ENCODE measurements at places on chromosomes 2 and 18. TPM values are rescaled to one million over a fixed set of nuclear protein-coding genes. Genes with fewer than 3 reads are reported as not detected.

- DNase-seq: no peak
Measured at GRCh38 chr2:31526946-31527732, 53.6 kb downstream of the SRD5A2 start.

- DNase-seq: no peak
Measured at GRCh38 chr2:88614497-88615157, 12.6 kb downstream of the EIF2AK3 start.

DNA sequence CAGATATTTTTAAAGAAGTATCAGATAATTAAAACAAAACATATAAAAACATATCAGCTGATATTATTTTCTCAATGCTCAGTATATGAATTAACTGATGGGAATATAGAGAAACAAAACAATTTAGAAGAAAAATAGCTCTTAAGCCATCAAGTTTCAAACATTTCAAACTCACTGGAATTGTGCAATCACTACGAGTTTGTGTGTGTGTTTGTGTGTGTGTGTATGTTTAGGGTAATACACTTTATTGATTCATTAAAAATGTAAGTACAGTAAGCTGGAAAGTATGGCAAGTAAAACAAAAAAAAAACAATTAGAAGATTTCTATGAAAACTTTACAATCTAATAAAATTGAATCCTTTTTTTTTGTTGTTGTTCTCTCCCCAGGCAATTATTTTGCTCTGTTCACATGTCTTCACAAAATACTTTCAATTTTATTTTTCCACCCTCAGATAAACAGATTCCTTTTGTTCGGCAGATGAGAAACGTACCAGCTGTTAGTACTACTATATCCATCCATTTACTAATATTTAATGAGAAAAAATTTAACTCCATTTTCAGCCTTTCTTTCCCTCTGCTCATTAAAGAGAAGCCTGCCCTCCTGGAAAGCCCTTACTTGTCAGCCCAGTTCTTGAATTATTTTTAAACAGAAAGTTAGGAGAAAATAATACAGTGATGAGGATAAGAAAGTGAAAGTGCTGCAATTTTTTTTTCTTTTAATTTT, 87.6 kb downstream of the SLC8A1 start:
- no peak for DNase-seq

- no peak for DNase-seq
Measured at GRCh38 chr2:211447548-211447947, 891.1 kb downstream of the CPS1 start.

GRCh38 chr2:113768770-113769169, 12.3 kb upstream of the SLC35F5 start:
- DNase-seq: no peak

GRCh38 chr2:170714381-170715061, 616 bp upstream of the SP5 start:
- no peak for DNase-seq

- no peak for DNase-seq
Measured at GRCh38 chr2:58922245-58922644, 681.1 kb upstream of the FANCL start.

GRCh38 chr2:25933622-25934021, 48.7 kb downstream of the KIF3C start:
- DNase-seq: no peak

- no peak for DNase-seq
Measured at GRCh38 chr2:141707486-141707885, 423.3 kb downstream of the LRP1B start.

DNA sequence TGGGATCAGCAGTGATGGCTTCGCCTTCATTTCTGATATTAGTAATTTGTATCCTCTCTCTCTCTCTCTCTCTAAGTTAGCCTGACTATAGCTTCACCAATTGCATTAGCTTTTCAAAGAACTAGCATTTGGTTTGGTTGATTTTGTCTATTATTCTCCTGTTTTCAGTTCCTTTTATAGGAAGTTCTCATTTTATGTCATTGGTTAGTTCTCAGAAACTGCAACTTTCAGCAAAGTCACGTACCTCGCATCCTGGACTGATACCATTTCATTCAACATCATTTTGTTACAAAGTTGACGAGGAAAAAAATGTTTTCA, 450.8 kb downstream of the EIPR1 start:
- DNase-seq: no peak

GRCh38 chr2:86274918-86275275, 62.5 kb downstream of the REEP1 start:
- no peak for DNase-seq

DNA sequence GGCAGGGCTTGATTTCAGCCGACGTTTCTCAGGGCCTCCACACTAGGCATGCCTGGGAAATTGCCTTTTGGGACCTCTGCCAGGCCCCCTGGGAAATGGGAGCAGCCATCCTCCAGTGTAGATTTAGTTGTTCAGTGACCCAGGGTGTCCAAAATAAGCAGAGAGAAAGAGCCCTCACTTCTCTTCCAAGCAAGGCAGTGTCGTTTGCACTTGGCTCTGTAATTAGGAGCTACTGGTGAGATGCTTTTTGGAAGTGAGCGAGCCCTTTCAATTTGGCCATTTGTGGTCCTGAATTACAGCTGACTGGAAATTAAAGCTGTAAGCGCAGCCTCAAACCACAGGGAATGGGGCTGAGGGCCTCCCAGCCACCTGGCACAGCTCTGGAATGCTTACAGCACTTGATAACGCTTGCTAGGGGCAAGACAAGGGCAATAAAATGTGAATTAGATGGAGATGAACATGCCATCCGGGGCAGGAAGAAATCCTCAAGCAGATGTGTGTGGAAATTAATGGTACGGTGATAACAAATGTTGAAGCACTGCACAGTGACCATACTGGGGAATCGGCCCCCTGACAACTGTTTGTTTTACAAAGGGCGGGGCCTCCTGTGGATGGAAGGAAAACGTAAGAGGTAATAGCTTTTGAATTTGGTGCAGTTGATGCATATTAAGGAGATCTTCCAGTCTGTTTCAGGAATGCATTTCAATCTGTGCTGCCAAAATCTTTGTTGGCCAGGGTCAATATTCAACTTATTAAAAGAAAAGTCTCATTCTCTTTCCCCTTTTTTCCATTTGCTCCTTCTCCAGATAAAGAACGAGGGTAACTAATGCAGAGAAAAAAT, 173.1 kb downstream of the UXS1 start:
- DNase-seq: no peak

DNA sequence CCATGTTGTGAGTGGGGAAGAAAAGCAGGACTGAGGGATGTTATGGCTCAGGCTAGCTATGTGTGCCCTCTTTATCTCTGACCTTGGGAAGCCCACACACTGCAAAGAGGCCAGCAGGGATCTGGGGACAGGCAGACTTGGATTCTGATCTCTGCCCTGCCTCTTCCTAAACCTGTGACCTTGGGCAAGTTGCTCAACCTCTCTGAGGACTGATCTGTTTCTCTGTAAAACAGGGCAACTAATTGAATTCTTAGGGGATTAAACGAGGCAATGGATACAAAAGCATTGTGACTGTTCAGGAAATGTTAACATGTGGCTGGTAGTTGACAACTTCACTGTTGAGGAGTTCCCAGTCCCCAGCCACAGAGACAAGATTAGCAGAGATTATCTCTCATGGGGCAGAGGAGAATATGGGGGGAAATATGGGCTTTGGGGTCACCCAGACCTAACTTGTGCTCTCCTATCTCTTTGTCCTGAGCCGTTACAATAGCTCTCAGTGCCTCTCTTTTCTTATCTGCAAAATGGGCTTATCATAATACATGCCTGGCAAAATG, 184.7 kb upstream of the GLI2 start:
- no peak for DNase-seq

DNA sequence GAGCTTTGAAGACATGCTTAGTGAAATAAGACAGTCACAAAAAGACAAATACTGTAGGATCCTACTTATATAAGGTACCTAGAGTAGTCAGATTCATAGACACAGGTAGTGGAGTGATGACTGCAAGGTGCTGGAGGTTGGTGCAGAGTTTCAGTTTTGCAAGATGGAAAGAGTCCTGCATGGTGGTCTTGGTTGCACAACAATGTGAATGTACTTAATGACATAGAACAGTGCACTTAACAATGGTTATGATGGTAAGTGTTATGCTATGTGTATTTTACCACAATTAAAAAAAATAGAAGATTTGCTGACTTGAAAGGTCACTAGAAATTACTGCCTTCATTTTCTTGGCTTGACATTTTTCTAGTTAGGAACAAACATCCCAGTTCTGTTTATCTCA, 9.5 kb downstream of the CERS6 start:
- no peak for DNase-seq

- DNase-seq: no peak
Measured at GRCh38 chr18:31819106-31819924, 58.6 kb upstream of the SLC25A52 start.

DNA sequence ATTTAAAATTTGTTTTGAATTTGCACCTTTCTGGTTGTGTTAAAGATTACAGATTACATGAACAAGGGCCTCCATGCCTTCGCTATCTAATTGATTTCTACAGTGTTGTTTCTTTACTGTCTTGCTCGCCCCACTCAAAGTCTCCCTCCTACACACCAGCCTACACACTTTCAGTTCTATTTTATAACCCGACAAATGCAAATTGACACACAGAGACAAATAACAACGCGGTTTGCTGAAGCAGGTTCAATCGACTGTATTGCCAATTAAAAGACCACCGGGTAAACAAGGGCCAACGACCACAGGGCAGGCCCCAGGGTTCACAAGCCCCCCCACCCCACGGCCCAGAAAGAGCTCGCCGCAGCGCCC, 869 bp downstream of the STARD7 start:
- DNase-seq: no peak

- DNase-seq: no peak
Measured at GRCh38 chr2:102075479-102075878, 67.1 kb upstream of the IL1R1 start.

DNA sequence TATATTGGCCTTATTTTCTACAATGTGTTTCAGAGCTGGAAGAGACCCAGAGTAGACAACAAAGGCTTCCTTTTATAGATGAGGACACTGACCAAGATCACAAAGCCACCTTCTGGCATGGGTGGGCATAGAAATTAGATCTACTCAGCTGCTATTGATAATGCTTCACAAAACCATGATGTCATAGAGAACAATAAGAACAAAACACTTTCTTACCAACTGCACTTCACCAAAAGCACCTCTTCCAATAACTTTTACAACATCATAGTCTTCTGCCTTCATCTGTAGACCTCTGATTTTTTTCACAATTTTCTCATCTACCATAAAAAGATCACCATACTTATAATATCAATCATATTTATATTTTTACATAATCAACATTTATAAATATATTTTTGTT, 58.1 kb downstream of the ROCK2 start:
- no peak for DNase-seq

DNA sequence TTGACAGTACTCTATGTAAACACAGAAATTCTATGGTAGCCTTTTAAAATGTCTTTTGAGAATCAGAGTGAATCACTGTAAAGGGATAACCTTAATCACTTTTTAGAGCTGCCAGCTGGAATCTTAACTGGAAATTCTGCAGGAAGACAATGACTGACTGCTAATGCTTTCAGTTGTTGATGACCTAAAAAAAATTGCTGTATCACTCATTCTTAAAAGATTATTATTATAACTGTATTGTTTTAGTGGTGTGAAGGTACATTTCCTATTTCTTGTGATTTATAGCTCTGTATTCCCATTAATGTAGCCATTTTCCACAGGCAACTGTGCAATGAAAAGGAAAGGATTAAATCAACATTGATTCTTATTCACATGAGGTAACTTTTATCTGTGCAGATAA, 260.5 kb downstream of the CALCRL start:
- no peak for DNase-seq

GRCh38 chr2:10665833-10666232, 23.9 kb downstream of the NOL10 start:
- no peak for DNase-seq

DNA sequence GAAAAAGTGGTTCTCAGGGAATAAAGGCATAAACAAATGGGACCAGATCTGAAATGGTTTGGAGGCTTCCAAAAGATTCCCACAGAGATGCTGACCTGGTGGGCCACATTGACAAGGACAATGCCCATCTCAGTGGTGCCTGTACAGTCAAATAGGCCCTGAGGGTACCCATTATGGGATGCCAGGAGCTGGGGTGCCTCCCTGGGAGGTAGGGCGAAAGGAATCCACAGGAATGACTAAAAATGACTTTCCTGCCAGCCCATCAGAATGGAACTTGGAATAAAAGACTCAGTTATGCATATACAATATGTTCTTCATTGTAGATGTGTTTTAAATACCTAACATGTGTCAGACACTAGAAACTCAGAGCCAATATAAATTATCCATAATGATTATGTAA, 248.5 kb downstream of the RNF144A start:
- no peak for DNase-seq

- no peak for DNase-seq
Measured at GRCh38 chr2:215455958-215456357, 20.1 kb upstream of the FN1 start.

DNA sequence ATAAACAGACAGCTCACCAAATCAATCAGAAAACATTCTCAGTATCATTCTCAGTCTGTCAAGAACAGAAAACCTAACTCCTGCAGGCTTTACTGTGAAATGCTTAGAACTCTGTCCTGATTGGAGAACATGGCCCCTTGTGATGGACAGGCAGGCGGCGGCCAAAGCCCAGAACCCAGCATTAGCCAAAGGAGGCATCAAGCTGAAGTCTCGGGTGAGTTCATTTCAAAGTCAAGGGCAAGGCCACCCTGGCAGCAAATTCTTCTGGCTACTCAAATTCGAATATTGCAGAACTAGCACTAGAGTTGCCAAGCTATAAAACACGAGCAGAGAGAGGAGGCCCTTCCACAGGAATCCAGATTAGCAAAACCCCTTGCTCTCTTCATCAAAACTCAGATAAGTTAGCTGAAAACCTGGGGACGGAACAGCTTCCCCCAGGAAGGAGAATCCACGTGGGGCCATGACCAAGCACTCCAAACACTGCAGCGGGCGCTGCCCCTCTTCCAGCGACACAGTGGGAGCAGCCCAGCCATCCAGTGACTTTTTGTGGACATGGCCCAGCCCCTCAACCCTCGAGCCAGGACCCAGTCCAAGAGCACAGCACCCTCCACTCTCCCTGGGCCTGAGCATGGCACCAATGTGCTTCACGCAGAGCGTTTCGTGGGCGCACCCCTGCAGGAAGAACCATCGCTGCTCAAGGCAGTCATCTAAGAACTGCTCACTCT, 98.6 kb downstream of the HDAC4 start:
- DNase-seq: no peak

GRCh38 chr2:96970248-96970875, 16.0 kb downstream of the FAM178B start:
- DNase-seq: no peak

DNA sequence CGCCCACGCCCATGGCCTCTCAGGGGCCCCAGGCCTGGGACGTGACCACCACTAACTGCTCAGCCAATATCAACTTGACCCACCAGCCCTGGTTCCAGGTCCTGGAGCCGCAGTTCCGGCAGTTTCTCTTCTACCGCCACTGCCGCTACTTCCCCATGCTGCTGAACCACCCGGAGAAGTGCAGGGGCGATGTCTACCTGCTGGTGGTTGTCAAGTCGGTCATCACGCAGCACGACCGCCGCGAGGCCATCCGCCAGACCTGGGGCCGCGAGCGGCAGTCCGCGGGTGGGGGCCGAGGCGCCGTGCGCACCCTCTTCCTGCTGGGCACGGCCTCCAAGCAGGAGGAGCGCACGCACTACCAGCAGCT, 2.4 kb downstream of the B3GNT7 start:
- no peak for DNase-seq

DSC2 gene
- total RNA-seq: not detected

ABCG5 gene
- total RNA-seq: not detected

CFC1 gene
- not detected for total RNA-seq

EPB41L5 gene
- 4.2 TPM for total RNA-seq

ASPRV1 gene
- total RNA-seq: 0.55 TPM

AP1S3 gene
- 5.6 TPM for total RNA-seq

CRYGA gene
- total RNA-seq: not detected

CIB4 gene
- not detected for total RNA-seq

TXNDC2 gene
- not detected for total RNA-seq

CERKL gene
- total RNA-seq: not detected

CCDC85A gene
- total RNA-seq: not detected
